ENCODE measurements at places on chromosomes 6 and 20.

DNA sequence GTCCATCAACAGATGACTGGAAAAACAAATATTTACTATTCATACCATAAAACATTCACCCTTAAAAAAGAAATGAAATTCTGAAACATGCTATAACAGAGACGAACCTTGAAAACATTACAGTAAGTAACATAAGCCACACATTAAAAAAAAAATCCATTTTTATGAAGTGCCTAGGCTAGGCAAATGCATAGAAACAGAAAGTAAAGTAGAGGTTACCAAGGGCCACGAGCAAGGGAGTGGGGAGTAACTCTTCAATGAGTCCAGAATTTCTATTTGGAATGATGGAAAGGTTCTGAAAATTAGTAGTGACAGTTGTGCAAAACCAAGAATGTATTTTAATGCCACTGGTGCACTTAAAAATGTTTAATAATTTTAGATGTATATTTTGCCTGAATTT lies 47.7 kb downstream of the STAU1 start:
- no peak for DNase-seq

- DNase-seq: no peak
These were observed 486 bp downstream of the FKBP1A start for GRCh38 chr20:1392443-1392692.

GRCh38 chr20:31845300-31845863 lies at the start of gene FOXS1:
TSS of gene FOXS1 (minus strand) at chr20:31845604. CDS start at chr20:31845542, 62 bp downstream.
- DNase-seq: no peak

GRCh38 chr6:153048631-153049030 lies 46.1 kb upstream of the MTRF1L start:
- no peak for DNase-seq

- DNase-seq: no peak
These were observed 549.4 kb downstream of the COL12A1 start for GRCh38 chr6:74656453-74656852.

GRCh38 chr20:63226042-63226943 lies 9.4 kb upstream of the BIRC7 start:
- no peak for DNase-seq

DNA sequence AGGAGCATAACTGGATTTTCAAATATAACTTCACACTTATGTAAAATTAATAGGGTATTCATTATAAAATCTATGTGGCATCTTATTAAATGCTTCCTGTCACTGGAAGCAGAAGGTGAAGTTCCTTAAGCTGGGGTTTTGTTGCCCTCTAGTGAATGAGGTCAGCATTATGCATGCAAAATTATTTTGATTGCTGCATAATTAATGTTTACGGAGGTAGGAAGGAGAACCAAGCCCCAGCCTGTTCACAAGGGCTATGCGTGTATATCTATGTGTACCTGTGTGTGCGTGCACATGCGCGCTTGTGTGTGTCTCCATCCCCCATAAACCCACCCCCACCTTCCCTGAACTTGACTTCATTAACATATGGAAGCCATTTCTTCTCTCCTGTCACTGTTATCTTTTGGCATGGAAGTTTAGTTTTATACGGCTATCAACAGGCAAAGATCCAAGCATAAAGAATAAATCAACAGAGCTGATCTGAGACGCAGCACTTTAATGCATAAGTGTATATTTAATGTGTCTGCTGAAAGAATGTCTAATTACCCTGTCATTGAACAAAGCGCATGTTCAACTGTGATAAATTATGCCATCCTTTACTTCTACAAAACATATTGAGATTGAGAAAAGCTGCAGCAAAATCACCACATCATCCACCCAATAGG lies 90.2 kb upstream of the CDH4 start:
- no peak for DNase-seq

Data from right renal pelvis (tissue), 4 donors.